ENCODE measurements at places on chromosomes 3 and 15.

- no peak for DNase-seq
Measured at GRCh38 chr3:11415099-11415498, 142.9 kb downstream of the ATG7 start.

- DNase-seq: no peak
Measured at GRCh38 chr3:17625133-17625532, 117.3 kb downstream of the TBC1D5 start.

- DNase-seq: no peak
Measured at GRCh38 chr3:10366651-10367101, 45.8 kb upstream of the SEC13 start.

- DNase-seq: no peak
Measured at GRCh38 chr3:129645286-129645685, 38.8 kb upstream of the PLXND1 start.

DNA sequence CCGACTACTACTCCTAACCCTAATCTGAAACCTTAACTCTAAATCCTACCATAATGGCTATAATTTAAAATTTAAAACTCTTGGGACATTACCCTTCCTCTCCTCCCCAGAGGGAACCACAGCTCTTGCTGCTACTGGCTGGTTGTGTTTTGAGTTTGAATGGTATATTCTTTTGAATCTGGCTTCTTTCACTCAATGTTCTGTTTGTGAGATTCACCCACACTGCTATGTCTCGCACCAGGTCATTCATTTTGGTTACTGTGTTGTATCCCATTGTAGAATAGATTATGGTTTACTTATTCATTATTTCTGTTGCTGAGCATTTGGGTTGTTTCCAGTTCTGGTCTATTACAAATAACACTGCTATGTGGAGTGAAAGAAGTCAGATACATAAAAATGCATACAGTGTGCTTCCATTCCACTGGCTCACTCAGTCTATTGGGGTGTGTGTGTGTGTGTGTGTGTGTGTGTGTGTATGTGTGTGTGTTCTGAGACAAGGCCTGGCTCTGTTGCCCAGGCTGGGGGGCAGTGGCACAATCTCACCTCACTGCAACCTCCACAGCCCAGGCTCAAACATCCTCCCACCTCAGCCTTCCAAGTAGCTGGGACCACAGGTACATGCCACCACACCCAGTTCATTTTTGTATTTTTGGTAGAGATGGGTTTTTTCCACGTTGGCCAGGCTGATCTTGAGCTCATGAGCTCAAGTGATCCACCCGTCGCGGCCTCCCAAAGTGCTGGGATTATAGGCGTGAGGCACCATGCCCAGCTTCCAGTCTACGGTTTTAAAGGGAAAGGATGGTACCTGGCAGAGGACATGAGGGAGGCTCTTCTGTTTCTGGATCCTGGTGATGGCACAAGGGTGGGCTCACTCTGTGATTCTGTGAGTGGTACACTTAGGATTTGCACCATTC is 19.2 kb upstream of the SYNM start:
- no peak for DNase-seq

- no peak for DNase-seq
Measured at GRCh38 chr3:197270558-197271317, 27.7 kb downstream of the DLG1 start.

- no peak for DNase-seq
Measured at GRCh38 chr3:150748684-150749047, 14.3 kb downstream of the SIAH2 start.

DNA sequence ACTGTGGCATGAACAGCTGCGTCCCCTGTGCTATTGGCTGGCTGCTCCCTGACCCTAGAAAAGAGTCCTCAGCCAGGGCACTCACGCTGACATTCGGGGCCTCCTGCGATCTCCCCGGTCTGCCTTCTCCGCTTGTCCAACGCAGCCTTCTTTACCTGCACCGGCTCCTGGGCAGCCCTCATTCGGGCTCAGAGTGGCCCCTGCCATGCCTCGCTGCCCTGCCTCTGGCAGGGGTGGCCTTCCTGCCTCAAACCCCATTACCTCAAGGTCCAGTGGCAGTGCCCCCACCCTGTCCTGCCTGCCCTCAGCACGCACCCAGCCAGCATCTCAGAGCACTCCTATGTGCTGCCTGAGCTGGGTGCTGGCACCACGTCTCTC is 86.5 kb downstream of the TBC1D2B start:
- DNase-seq: no peak

DNA sequence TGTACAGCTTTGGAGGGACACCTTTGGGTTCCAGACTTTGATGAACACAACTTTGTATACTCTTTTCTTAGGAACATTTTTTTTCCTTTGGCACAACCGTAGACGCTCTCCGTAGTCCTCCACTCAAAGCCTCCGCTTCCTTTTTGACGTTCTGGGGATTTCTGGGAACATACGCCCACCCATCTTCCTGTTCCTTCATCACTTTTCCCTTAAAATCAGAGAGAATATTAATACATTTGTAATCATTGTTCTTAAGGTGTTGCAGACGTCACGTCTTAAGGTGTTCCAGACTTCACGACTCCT is 405 bp upstream of the SPG21 start:
- no peak for DNase-seq

DNA sequence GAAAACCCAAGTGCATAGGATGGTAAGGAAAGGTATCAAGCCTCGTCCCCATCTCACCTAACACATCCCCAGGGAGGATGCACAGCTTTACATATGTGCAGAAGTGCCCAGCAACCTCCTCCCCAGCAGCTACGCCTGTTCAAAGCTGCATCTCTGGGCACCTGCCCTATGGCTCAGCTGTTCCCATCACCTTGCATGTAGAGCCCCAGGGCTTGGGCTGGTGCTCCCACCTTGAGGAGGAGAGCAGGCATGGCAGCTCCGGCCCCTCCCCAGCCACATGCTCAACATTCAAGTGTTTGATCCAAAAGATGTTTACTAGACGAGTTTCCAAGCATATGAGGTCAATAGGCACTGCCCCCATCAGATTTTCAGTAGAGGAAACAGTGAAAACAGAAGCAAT is 173.5 kb downstream of the ATP10A start:
- DNase-seq: no peak

DNA sequence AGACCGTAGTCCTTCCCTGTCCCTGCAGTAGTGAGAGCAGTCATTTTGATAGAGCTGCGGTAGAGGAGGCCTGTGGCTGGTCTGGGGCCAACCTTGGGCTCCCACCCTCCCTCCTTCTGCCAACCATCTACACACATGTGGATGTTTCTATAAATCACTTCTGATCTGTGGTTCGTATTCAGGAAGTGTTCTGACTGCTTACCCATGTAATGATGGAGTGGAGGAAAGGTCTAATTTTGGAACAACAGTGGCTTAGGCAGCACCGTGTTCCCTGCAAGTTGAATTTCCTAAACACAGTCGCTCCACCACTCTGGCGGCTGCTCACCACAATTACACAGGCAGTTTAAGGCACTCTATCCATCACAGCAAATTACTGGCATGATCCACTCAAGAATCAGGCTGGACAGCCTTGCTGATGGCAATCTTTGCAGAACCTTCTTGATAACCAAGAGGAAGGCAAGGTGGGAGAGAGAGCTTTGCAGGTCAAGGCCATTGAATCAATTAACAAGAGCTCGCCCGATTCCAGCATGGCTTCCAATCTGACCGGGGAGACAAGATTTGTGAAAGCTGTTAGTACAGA is 104.7 kb upstream of the VEPH1 start:
- DNase-seq: no peak

DNA sequence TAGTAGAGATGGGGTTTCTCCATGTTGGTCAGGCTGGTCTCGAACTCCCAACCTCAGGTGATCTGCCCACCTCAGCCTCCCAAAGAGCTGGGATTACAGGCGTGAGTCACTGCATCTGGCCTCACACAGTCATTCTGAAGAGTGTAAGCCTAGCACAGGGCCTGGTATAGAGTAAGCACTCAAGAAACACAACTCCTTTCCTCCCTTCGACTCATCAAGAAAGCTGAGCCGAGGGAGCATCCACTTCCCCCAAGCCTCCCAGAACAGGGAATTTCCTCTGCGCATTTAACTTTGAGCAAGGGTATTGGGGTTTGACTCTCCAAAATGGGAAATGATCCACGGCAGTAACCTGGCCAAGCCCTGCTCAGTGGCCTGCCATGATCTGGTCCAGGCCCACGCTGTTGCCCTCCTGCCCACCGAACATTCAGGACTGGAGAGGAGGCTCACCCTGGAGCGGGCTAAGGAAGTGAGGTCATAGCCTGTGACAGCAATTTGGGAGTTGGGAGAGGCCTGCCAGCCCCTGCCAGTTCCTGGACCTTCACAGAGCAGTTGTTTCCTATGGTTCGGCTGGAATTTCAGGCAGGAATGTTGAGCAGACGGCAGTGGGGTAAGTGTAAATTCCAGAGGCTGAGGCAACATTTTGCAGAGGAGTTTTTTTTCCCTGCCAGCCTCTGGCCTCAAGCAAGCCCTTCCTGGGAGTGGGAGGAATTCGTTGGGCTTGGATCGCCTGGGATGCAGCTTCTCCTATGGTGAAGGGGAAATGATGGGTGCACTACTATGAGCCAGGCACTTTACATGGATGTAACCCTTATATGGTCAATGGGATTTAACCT is 21.2 kb upstream of the SMAD3 start:
- no peak for DNase-seq

DNA sequence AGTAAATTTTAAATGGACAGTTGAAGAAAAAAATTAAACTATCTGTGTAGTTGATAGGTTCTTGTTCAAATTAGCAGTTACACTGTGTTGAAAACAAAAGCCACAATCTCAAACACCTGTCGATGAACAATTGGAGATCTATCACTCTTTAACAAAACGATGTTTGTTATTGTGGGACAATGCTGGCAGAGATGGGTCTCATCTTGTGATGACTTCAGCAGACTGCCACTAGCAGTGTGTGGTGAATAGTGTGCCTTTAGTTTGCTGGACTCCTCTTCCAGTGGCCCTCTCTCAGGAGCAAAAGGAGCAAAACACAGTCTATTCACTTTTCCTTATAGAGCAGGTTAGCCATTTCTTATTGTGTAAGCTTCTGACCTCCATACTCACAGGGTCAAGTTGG is 14.7 kb upstream of the TRIM59 start:
- no peak for DNase-seq

GRCh38 chr3:150830094-150830681 is 67.2 kb upstream of the SIAH2 start:
- no peak for DNase-seq

All from stimulated activated CD8-positive, alpha-beta memory T cell treated with anti-CD3 and anti-CD28 coated beads, Interleukin-4, amount 100 ng/mL, for 1 hour (primary cell).